Colonic mucosa (tissue), 4 donors: ENCODE measurements at places on chromosomes 1 and 21. TPM values are rescaled to one million over a fixed set of nuclear protein-coding genes. Genes with fewer than 3 reads are reported as not detected.
A peak's percentile ranks its signal among the peaks of the same experiment; 100 is the strongest.

- H3K27me3 ChIP-seq = no peaks in the 10 kb centered on the region
- no peak overlapping the region for H3K4me3 ChIP-seq
Observed at GRCh38 chr1:227776331-227776771, 39.1 kb upstream of the PRSS38 start.

DNA sequence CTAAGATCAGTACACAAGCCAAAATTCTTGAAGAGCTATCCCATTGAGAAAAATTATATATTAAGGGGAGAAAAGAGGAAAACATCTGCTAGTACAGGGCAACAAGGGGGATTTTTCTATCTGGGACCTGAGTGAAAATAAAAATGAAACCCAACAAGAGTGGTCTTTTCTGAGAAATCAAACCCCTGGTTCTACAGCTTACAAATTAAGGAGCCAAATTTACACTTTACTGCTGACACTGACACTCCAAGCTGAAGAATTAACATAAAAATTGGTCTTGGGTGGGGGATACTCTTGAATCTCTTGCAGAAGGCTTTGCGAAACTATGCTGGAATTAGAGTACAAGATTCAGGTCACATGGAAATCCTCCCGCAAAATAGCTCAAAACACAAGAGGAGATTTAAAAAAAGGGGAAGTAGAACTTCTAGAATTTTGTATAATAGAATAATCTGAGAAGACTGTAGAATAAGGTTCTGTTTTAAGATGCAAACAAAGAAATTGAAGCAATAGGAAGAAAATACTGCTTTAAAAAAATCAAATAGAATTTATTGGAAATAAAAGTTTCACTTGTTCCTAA is 32.1 kb upstream of the HSPA13 start:
- H3K27ac ChIP-seq = no peak overlapping the region
- no peak overlapping the region for H3K4me3 ChIP-seq
- H3K36me3 ChIP-seq = no peaks in the 10 kb centered on the region

- DNase-seq = no peak
- H3K4me3 ChIP-seq = no peak overlapping the region
- no peaks in the 10 kb centered on the region for H3K27me3 ChIP-seq
- no peak overlapping the region for H3K27ac ChIP-seq
- H3K4me1 ChIP-seq = no peaks in the 10 kb centered on the region
- H3K36me3 ChIP-seq = no peaks in the 10 kb centered on the region
Observed at GRCh38 chr1:14728516-14728915, 130.0 kb downstream of the KAZN start.

Gene TTC24
- total RNA-seq = not detected

GRCh38 chr1:23403735-23404486 is 20.6 kb downstream of the TCEA3 start:
- no peaks in the 10 kb centered on the region for H3K36me3 ChIP-seq
- peak overlapping the region; percentile 74 for H3K27ac ChIP-seq
- peaks cover 10% of the 10 kb centered on the region for H3K4me1 ChIP-seq

- H3K4me1 ChIP-seq = no peaks in the 10 kb centered on the region
- H3K4me3 ChIP-seq = no peak overlapping the region
- no peaks in the 10 kb centered on the region for H3K36me3 ChIP-seq
Observed at GRCh38 chr1:117689997-117690625, 84.3 kb downstream of the TENT5C start.

GRCh38 chr21:41865002-41865777 is 14.0 kb downstream of the PRDM15 start:
- H3K4me3 ChIP-seq = no peak overlapping the region
- no peaks in the 10 kb centered on the region for H3K36me3 ChIP-seq
- H3K4me1 ChIP-seq = no peaks in the 10 kb centered on the region
- no peak overlapping the region for H3K27ac ChIP-seq

Gene CFAP126
- total RNA-seq = not detected

Gene SPRR2E
- total RNA-seq = not detected

DNA sequence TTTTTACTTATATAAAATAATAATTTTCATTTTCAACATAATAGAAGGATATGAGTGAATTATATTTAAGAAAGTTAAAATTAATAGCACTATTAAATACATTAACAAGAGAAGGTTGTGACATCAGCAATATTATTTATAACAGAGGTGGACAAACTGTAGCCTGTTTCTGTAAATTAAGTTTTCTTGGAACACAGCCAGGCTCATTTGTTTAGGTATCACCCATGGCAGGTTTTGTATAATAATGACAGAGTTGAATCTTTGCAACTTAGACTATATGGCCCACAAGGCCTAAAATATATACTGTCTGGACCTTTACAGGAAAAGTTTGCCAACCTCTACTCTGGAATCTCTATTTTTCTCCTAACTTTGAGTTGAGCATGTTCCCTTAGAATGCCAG is 42.8 kb upstream of the CACYBP start:
- DNase-seq = no peak
- no peak overlapping the region for H3K27ac ChIP-seq
- H3K36me3 ChIP-seq = no peaks in the 10 kb centered on the region
- no peak overlapping the region for H3K4me3 ChIP-seq

DNA sequence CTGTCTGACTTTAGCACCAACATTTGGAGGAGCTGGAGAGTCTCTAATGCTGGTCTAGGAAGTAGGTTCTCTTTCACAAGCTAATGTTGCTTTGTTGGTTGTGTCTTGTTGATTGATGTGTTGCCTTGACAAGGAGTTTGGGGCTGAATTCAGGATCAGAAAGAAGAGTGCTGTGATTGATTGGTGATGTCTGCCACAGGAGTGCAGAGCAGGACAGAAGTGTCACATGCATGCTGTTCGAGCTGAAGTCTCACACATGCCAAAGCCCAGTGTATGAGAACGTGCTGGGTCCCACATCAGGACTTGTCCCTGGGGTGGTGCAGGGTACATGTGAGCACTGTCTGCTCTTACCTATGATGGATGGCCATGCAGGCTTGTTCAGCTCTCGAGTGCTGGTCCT is 694.4 kb downstream of the MATN1 start:
- no peak overlapping the region for H3K27ac ChIP-seq
- DNase-seq = no peak
- H3K4me1 ChIP-seq = no peaks in the 10 kb centered on the region
- H3K36me3 ChIP-seq = no peaks in the 10 kb centered on the region
- no peak overlapping the region for H3K4me3 ChIP-seq

Gene CDK18
- total RNA-seq = 46.0 TPM

DNA sequence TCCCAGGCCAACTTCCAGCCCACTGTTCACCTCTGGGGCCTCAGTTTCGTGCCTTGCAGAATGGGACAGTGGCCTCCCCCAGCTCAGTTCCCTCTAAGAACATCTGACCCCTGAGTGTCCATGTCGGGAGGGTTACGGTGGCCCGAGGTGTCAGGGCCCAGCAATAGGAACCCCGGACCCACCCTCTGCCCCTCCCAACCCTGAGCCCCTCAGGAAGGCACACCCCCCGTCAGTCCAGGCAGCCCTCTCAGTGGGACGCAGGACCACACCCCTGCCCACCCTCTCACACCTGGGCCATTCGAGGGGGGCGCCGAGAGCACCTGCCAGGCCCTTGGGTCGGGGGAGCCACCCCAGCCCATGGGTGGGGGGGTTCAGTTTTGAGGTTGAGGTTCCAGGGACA is 447 bp downstream of the TTC34 start:
- no peak overlapping the region for H3K4me3 ChIP-seq
- H3K27me3 ChIP-seq = no peaks in the 10 kb centered on the region

GRCh38 chr21:43624339-43624738 is 34.9 kb downstream of the HSF2BP start:
- H3K36me3 ChIP-seq = no peaks in the 10 kb centered on the region
- no peak overlapping the region for H3K27ac ChIP-seq
- no peaks in the 10 kb centered on the region for H3K27me3 ChIP-seq
- peaks cover 5% of the 10 kb centered on the region for H3K4me1 ChIP-seq
- no peak overlapping the region for H3K4me3 ChIP-seq

Gene PLEKHA6
- 165 TPM for total RNA-seq

DNA sequence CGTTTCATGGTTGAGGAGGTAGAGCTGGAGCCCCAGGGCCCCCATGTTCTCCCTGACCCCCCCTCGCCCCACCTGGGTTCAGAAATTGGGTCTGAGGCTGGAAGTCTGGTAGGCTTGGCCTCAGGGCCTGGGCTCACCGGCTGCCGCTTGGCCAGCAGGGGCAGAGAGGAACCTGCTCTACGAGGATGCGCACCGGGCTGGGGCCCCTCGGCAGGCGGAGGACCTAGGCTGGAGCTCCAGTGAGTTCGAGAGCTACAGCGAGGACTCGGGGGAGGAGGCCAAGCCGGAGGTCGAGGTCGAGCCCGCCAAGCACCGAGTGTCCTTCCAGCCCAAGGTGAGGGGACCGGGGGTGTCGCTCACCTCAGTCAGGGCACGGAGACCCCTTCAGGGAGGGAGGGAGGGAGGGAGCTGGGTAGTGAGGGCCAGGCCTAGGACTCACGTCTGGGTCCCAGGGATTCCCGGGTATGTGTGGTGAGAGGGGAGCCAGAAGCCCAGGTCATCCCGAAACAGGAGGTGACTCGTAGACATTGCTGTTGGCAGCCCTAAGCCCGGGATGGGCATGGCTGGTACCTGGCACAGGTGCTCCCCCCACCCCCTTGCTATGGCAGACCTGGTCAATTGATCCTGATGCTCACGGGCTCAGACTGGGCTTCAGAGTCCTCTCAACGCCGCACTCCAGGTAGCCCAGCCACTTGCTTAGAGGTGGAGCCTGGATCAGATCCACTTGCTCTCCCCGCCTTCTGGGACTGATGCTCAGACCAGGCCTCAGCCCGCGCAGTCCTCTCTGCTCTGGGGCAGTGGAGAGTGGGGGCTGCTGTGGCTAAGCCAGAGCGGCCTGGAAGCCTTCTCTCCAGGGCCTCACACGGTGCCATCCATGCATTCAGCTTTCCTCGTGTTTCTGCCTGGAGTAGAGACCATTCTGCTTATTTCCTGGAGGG is 68.4 kb downstream of the ARHGEF10L start:
- H3K36me3 ChIP-seq = no peaks in the 10 kb centered on the region
- H3K27me3 ChIP-seq = no peaks in the 10 kb centered on the region
- H3K4me1 ChIP-seq = no peaks in the 10 kb centered on the region
- H3K4me3 ChIP-seq = no peak overlapping the region
- H3K27ac ChIP-seq = no peak overlapping the region

DNA sequence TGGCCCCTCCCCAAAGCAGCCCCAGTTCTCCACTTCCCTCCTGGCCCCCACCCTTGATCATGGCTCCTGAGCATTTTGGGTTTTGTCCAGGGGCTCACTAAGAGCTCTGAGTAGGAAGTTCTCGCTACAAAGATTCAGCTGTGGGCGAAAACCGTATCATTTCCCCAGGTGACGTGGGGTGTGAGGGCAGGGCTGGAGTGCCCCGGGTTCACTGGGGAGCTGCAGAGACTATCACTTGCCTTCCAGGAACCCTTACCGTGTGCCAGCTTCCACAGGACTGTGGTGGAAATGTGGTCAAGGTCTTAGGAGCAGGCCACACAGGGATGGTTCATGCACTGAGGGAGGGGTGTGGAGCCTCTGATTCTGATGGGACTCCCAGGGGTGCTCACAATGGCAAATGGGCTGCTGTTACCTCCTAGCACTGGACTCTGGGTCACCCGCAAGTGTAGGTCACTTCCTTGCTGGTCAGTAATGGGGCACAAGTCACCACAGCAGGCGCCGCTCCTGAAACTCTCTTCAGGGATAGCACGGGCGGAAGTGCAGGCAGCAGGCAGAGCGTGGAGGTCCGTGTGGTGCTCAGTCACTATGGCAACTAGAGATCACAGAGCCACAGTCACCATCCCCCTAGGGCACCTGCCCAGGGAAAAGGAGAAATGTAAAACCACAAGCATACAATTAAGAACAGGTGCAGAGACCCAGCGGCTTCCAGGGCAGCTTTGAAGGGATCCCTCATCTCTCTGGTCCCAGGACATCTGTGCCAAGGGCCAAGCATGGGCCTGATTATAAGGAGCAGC is 35.4 kb downstream of the RSPH1 start:
- H3K4me1 ChIP-seq = peaks cover 35% of the 10 kb centered on the region
- H3K4me3 ChIP-seq = no peak overlapping the region
- peak overlapping the region; percentile 90 for H3K27ac ChIP-seq
- H3K27me3 ChIP-seq = no peaks in the 10 kb centered on the region
- H3K36me3 ChIP-seq = no peaks in the 10 kb centered on the region

DNA sequence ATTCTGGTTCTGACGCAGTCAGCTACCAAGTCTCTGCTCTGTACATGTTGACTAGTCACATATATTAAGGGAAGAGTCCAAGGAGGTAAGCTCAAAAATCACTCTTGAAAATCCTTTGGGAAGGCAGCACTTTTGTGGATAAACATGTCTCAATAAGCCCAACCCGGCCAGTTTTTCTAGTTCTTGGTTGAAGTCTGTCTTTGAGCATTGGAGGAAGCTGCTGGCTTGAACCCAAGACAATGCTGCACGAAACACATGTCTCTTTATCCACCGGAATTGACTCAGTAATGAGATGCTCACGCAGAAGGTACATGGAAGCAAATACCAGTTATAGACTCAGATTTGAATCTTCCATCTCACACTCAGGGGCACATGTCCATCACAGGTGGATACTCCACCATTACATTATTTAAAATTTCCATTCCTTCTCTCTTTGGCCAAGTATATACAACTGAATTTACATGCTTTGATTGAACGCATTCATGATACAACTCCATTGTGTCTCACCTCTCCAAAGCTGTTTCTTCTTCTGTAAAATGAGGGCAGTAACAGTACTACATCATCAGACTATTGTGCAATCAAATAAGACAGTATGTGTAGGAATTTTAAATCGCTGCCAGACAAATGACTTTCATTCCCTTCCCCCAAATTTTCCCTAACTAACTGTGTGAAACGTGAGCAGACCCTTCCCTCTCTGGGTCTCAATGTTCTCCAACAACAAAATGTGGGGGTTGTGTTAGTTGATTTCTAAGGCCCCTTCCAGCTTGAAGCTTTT is 9.6 kb upstream of the GUCA2A start:
- H3K27me3 ChIP-seq = no peaks in the 10 kb centered on the region
- DNase-seq = no peak
- no peak overlapping the region for H3K27ac ChIP-seq
- peaks cover 15% of the 10 kb centered on the region for H3K4me1 ChIP-seq
- no peak overlapping the region for H3K4me3 ChIP-seq

DNA sequence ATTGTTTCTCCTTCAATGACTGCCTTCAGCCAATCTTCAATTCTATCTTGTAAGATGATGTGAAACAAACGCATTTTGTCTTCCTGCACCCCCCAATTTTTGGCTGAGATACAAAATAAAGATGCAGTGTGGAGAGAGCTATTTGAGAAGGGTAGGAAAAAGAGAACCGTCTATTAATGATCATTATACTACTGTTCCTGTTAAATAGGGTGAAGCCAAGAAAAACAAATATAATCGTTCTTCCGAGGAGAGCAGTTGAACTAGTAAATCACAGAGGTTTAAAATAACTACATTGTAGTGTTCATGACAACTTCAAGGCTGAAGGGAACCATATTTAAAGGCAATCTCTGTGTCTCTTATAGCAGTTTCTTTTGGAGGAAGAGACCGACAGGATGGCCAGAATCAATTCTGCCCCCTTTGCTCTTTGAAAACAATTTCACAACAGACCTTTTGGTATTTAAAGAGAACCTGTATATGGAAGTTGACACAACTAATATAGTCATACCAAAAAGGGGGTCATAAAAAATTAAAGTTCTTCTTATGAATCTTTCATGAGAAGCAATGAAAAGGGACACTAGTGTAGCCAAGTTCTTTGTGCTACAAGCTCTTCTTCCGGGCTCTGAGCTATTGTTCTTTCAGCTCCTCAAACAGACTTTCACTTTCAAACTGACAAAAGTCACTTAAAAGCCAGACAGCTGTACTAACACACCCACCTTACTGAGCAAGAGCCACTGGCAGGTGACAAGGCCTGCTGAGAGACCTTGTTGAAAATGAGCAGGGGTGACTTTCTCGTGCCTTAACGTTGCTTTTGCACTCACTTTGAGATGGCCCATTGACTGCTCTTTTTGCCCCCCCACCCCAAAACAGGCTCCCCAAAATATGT is 30.9 kb downstream of the PROX1 start:
- no peaks in the 10 kb centered on the region for H3K36me3 ChIP-seq
- H3K27ac ChIP-seq = no peak overlapping the region
- H3K4me1 ChIP-seq = no peaks in the 10 kb centered on the region
- H3K4me3 ChIP-seq = no peak overlapping the region
- no peak for DNase-seq

Gene SPRR2A
- total RNA-seq = not detected
